ELF-1 (cell line): ENCODE measurements at places on chromosomes 11 and 22.
A peak's percentile ranks its signal among the peaks of the same experiment; 100 is the strongest.

- no peak for DNase-seq
These were observed 309.3 kb downstream of the CASP12 start for GRCh38 chr11:104588970-104589369.

GRCh38 chr22:46193898-46194310, 43.6 kb downstream of the PPARA start:
- DNase-seq, result no peak

- peak; percentile 72 for DNase-seq
These were observed 12.6 kb downstream of the PARVA start for GRCh38 chr11:12389676-12390657.

DNA sequence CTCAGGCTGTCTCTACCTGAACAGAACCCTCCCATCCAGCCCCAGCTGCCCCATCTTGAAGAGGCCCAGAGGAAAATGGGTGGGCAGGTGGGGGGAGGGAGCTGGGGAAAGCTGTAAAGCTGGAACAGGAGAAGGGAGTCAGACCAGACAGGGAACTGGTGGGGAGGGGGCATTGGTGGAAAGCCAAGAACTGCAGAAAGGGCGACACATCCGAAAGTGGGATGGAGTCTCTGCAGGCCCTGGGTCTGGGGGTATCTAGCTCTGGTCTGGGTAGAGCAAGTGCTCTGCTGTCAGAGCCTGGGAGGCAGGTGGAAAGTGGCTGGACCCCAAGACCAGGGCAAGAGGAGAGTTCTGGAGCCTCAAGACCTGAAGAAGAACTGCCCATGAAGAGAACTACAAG, 7.7 kb downstream of the TMPRSS13 start:
- no peak for DNase-seq

- DNase-seq, result no peak
These were observed 38.0 kb downstream of the TMEM45B start for GRCh38 chr11:129853518-129854231.
